ENCODE measurements at places on chromosomes 1 and 21.

GRCh38 chr21:45623436-45623835 is 20.1 kb upstream of the PCBP3 start:
- no peak for DNase-seq

DNA sequence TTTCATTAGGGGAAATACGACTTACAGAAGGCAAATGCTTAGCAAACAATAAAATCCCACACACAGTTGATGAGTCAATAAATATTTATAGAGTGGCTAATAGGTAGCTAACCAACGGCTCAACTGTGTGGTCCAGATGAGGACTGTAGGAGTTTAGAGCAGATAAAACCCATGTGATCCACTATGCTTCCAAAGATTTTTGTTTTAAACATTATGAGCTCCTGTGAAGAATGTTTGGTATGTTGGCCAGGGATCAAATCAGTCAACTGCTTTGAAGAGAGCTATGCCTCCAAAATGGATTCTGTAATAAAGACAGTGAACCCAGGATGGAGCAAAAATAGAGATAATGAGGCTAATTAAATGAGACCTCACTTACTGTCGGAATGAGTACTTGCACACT is 72.3 kb upstream of the COL11A1 start:
- DNase-seq = no peak

GRCh38 chr1:30816211-30817076 is 58.9 kb upstream of the LAPTM5 start:
- DNase-seq = no peak

- DNase-seq = no peak
These were observed 1.4 kb downstream of the NIT1 start for GRCh38 chr1:161119092-161119903.

GRCh38 chr1:177185209-177185608 is 14.5 kb downstream of the BRINP2 start:
- no peak for DNase-seq

- DNase-seq = no peak
These were observed 25.6 kb upstream of the IL20 start for GRCh38 chr1:206839857-206840256.

DNA sequence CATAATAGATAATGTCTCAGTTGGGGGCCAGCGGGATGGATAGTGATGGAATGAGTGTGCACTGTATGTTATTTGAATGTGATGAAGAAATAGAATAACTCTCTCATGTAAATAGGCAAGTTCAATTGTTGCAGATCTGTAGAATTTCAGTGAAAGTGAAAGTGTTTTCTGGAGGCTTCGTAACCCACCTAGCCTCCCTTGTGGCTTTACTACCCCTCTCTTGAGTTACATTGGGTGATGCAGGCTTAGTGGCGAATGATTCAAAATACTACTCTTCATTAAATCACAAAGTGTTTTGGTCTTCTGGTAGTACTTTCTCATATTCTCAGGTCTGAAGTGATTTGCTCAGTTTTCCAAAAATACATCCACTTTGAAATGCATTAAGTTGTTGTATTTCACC is 411.9 kb downstream of the ZP4 start:
- no peak for DNase-seq

DNA sequence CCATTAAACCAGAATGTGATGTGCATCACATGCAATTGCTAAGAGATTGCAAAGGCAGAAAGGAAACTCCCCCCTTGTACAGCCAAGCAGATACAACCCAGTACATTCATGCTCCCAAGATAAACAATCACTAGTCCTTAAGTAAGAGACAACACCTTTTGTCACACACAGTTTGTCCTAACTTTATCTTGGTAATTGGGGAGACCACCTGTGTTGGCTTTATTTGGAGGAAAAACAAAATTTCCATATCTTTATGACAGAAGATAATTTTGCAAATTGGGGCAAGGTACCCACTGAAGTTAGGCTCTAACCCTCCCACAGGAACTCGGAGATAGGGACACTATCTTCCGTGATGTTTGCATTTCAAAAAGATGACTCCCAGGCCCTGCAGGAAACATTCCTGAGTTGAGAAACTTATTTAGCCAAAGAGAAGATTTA is 175.0 kb upstream of the TNR start:
- no peak for DNase-seq

DNA sequence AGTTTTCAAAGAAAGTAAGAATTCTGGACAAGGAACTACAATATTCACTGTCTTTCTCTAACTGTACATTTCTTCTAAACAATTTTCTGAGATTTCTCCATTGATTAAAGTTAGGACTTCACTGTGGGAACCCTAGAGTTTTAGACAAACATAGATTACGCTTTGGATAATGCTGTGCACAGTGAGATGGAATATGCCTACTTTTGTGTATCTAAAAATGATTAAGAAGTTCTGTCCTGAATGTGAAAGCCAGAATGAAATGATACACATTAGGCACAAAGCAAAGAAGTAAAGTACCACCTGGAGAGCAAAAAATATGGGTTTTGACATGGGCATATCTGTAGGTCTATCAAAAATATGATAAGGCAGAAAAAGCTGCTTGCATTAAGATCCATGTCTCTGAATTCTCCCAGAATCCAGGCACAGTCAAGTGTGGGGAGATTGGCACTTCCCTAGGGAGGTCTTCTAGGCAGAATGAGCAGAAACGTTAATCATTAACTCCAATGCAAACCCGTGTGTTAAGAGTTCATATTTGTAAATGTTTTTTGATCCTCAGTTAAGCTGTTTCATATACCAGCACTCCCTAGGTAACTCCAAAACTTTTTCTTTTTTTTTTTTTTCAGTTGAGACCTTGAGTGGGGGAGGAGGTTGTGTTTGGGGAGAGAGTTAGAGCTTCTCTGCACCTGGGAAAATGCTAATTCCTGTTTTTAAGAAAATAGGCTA is 467.1 kb downstream of the LMO4 start:
- no peak for DNase-seq

- DNase-seq = no peak
These were observed 240.6 kb upstream of the C1orf105 start for GRCh38 chr1:172179918-172180317.

GRCh38 chr1:202286622-202287097 is 55.1 kb downstream of the UBE2T start:
- no peak for DNase-seq

GRCh38 chr21:28142697-28143096 is 850.0 kb downstream of the LTN1 start:
- DNase-seq = no peak

- peak; percentile 57 for DNase-seq
These were observed 12.9 kb upstream of the PHLDA3 start for GRCh38 chr1:201481761-201482493.

DNA sequence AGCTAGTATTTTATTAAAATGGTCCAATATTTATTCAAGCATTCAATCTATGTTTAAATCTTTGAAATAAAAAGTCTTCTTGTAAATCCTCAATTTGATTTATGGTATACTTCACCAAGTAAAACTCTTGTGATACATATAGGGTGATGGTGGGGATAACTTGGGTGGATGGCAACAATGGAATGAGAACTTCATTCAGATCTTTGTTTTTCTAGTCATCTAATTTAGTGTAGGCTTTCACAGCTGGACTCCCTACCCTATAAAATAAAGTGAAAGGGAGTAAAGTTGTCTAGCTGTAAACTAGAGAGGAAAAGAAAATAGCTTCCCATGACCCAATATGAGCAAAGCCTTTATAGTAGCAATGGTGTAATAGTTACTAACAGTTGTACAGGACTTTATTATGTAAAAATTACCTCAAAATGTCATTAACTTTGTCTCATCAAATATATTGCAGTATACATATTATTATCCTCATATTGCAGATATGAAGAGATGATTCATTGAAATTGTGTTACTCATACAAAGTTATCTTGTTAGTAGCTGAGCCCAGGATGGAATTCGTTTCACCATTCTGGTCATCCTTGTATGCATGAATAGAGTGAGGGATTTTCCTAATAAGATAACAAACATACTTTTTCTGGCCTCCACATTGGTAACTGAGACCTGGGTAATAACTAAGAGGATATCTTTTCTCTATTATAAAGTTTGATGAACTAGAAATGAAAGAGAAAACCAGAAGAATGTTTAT is 1377.7 kb upstream of the ADGRL4 start:
- no peak for DNase-seq

DNA sequence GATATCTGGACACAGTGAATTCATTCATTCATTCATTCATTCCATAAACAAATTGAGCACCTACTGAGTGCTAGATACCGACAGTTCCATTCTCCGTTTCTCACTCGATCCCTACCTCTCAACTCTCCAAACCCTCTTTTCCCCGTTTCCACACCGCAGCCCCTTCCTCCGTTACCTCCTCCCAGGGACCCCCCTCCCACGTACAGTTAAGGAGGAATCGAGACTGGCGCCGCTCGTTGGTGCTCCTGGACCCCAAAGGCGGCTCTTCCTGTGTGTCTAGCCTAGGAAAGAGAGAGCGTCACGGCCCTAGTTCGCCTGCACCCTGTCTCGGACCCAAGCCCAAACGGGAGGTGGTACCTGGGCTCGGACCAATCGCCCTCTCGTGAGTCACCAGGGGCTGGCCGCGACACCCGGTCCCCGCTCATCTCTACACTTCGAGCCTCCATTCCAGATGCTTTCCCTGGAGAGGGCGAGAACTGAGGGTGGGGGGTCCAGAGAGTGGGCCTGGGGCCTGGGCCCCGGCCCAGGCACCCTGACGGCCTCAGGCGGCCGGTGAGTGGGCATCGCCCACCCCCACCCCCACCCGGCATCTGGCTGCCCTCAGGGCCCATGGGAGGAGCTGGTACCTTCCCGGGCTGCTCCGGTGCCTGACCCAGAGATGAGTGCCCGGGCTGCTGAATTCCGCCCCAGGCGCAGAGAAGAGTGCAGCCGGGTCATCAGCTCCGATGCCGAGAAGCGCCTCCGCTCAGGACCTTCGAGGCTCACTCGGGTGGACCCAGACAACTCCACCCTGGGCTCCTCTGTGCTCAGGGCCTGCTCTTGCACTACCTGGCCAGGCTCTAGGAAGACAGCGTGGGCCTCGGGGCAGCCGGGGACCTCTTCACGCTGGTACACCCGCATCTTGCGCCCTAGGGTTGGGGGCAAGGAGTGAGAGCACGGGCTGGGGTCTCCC is 4.9 kb downstream of the ARHGEF19 start:
- no peak for DNase-seq

GRCh38 chr1:116847688-116848531 is 61.8 kb upstream of the PTGFRN start:
- no peak for DNase-seq

- no peak for DNase-seq
These were observed 132.6 kb upstream of the DUSP10 start for GRCh38 chr1:221874285-221875003.

- no peak for DNase-seq
These were observed 45.8 kb downstream of the RPRD2 start for GRCh38 chr1:150409504-150410362.

DNA sequence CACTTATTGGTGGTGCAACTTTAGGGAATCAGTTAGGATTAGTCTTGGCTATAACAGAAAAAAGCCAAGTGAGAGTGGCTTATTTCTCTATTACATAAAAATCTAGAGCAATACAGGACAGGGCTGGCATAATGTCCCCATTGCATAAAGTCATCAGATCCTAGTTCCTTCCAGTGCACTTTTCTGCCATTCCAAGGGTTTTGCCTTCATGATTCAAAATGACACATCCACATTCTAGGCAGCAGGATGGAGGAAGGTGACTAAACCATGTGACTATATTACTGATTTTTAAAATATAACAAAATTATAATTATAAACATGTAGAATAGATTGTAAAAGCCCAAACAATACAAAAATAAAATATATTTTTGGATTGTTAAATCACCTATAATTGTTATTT is 18.8 kb downstream of the JUN start:
- no peak for DNase-seq

- no peak for DNase-seq
These were observed 15.6 kb upstream of the VAMP3 start for GRCh38 chr1:7755448-7755847.

GRCh38 chr1:205066141-205066818 is 18.0 kb downstream of the TMEM81 start:
- DNase-seq = no peak

DNA sequence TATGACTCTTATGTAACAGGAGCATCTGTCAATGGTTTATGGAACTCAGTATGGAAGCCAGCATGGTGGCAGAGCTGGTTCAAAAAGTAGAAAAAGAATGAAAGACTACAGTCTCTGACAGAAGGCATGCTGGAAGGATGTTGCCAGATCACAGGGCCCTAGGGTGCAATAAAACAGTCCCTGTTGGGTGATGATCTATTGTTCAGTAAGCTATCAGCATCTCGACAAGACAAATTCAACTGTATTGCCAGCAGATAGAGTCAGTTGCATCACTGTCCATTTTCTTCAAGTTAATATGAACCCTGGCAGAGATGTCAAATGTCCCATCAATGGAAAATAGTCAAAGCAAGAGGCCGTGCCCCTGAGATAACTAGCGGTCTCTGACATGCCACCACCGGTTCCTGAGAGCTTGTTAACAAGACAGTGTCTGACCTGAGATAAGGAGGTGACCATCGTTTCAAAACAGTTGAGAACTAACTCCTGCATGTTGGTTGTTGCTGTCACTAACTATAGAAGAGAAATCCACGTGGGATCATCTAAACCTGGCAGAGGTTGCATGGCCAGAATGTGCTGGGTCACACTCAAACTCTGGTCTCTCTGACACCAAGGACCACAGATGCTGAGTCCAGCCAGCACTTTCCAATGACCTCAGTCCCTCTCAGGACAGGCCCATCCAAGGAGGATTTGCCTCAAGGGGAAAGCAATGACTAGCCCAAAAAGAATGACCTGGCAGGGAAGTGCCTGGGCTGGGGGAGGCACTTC is 125.9 kb downstream of the RIPK4 start:
- DNase-seq = no peak

- DNase-seq = no peak
These were observed at the start of gene HUNK for GRCh38 chr21:31872452-31873274. HUNK (plus strand) TSS chr21:31873020; CDS start chr21:31873675, 655 bp downstream.

DNA sequence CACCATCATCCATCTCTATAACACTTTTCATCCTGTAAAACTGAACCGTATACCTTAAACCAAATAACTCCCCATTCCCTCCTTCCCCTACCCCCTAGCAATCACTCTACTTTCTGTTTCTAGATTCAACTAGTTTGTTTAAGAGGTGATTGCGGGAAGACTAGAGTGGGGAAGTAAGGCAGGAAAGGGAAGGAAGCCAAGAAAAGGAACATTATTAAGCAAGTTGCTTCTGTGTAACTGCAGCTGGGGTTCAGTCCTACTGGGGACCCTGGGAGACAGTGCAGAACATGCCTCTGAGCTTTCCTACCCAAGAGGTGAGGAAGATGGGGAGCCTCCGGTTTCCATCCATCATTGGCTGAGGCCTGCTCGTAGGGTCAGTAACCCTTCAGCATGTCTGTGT is 28.9 kb upstream of the H3-3A start:
- DNase-seq = no peak
